ENCODE measurements at places on chromosomes 6 and 20. TPM values are rescaled to one million over a fixed set of nuclear protein-coding genes. Genes with fewer than 3 reads are reported as not detected.

ABHD16B gene
- not detected for total RNA-seq

CD40 gene
- total RNA-seq: 11.9 TPM

GSTA2 gene
- total RNA-seq: not detected

FERMT1 gene
- total RNA-seq: 0.65 TPM

FAM184A gene
- total RNA-seq: 0.33 TPM
